ENCODE measurements at places on chromosomes 2 and 18. TPM values are rescaled to one million over a fixed set of nuclear protein-coding genes. Genes with fewer than 3 reads are reported as not detected.

DNA sequence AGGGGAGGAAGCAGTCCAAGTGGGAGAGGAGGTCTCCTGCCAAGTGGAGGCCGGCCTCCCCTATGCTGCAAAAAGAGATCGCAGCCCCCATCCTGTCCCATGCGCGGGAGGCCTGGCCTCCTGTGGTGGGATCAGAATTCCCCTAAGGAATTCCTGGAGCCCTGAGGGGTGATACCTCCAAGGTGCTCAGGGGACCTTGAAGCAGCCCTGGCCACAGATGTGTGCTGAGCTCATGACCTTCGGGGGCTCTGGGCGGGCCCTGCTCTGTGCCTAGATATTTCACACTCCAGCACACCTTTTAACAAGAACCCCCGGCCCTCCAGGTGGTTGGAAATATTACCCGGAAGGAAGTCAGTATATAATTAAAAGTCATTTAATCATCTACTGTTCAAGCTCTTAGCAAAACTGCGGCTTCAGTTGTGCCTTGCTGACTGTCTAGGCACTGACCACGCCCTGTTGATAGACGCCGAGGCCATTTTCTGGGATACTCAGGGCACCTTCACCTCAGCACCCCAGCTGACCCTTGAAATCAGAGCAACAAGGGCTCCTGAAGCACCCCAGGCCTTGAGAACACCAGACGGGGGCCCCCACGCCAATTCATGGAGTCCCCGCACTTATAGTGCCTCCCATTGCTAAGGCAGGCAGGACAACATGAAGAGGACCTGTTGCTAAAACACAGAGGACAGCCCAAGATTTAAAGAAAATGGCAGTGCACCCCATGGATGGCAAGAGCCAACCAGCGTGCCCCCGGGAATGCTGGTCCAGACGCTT, 119.1 kb downstream of the NDUFA10 start:
- no peak overlapping the region for H3K4me3 ChIP-seq
- no peaks in the 10 kb centered on the region for H3K36me3 ChIP-seq
- no peaks in the 10 kb centered on the region for H3K27me3 ChIP-seq
- no peak overlapping the region for H3K27ac ChIP-seq

Gene POTEE
- 0.26 TPM for total RNA-seq

Gene SCYGR4
- total RNA-seq: not detected

GRCh38 chr2:191038241-191038725, 24.3 kb upstream of the STAT1 start:
- H3K36me3 ChIP-seq: no peaks in the 10 kb centered on the region
- H3K4me3 ChIP-seq: no peak overlapping the region
- DNase-seq: no peak
- no peaks in the 10 kb centered on the region for H3K27me3 ChIP-seq

GRCh38 chr2:239392688-239393387, 8.0 kb downstream of the HDAC4 start:
- H3K36me3 ChIP-seq: no peaks in the 10 kb centered on the region
- DNase-seq: peak; percentile 73
- H3K27ac ChIP-seq: no peak overlapping the region
- H3K4me1 ChIP-seq: no peaks in the 10 kb centered on the region
- H3K4me3 ChIP-seq: no peak overlapping the region

Gene VSNL1
- total RNA-seq: not detected

DNA sequence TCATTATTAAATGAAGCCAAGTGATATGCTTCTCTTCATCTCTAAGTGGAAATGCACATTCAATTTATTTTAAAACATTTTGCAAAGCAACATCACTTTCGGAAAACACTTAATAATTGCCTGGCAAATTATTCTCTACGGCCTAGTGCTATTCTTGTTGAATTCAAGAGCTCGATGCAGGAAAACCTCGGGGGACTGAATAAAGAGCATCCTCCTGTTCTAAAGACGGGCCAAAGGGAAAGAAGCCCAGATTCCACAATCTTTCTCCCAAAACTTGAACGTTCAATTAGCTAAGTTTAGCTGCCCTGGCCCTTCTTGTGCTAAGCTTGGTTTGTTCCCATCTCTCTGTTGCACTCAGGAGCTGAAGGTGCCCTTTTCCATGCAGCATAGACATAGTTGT, 23.2 kb upstream of the SEH1L start:
- no peak for DNase-seq
- H3K27ac ChIP-seq: no peak overlapping the region
- no peaks in the 10 kb centered on the region for H3K27me3 ChIP-seq

- no peak overlapping the region for H3K27ac ChIP-seq
- peaks cover 5% of the 10 kb centered on the region for H3K4me1 ChIP-seq
- H3K27me3 ChIP-seq: no peaks in the 10 kb centered on the region
- H3K4me3 ChIP-seq: peak overlapping the region; percentile 26
- no peaks in the 10 kb centered on the region for H3K36me3 ChIP-seq
These were observed 51.4 kb downstream of the SLC8A1 start for GRCh38 chr2:40400336-40400953.

DNA sequence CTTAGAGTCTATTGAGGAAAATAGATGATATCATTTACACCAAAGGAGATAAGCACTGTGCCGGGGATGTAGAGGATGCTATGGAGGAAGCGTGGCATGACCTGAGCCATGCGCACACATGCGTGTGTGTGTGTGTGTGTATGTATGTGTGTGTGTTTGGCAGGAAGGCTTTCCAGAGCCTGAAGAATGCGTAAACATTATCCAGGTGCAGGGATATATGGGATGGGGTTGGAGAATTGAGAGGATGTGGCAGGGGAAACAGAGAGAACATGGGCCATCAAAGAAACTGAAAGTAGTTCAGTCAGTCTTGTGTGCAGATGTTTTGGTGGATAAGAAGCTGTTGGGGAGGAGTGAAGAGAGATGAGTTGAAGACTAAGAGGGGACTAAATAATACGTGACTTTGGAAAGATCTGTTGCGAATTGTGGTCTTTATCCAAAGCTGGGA, 9.3 kb upstream of the STAT1 start:
- H3K36me3 ChIP-seq: no peaks in the 10 kb centered on the region
- no peaks in the 10 kb centered on the region for H3K4me1 ChIP-seq
- no peak overlapping the region for H3K27ac ChIP-seq
- H3K4me3 ChIP-seq: no peak overlapping the region

Gene CRYBA2
- not detected for total RNA-seq

DNA sequence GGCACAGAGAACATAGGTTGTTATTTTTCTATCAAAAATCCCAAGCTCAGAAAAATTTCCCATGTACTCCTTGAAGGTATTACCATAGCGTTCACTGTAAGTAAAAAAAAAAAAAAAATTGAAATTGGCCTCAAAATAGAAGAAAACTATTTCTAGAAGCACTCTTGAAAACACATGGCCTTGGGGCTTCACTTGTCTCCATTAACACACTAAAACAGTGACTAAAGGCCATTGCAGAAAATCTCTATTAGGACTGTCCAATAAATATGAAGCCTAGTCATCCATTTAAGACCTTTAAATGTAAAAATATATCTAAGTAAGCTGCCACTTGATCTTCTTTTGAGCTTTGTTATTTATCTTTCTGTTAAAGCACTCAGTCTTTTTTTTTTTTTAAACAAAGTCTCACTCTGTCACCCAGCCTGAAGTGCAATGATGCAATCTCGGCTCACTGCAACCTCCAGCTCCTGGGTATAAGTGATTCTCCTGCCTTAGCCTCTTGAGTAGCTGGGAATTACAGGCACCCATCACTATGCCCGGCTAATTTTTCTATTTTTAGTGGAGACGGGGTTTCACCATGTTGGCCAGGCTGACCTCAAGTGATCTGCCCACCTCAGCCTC, 35.8 kb downstream of the CCDC68 start:
- no peak overlapping the region for H3K4me3 ChIP-seq
- H3K27ac ChIP-seq: no peak overlapping the region
- DNase-seq: no peak
- no peaks in the 10 kb centered on the region for H3K36me3 ChIP-seq
- no peaks in the 10 kb centered on the region for H3K27me3 ChIP-seq
- no peaks in the 10 kb centered on the region for H3K4me1 ChIP-seq

DNA sequence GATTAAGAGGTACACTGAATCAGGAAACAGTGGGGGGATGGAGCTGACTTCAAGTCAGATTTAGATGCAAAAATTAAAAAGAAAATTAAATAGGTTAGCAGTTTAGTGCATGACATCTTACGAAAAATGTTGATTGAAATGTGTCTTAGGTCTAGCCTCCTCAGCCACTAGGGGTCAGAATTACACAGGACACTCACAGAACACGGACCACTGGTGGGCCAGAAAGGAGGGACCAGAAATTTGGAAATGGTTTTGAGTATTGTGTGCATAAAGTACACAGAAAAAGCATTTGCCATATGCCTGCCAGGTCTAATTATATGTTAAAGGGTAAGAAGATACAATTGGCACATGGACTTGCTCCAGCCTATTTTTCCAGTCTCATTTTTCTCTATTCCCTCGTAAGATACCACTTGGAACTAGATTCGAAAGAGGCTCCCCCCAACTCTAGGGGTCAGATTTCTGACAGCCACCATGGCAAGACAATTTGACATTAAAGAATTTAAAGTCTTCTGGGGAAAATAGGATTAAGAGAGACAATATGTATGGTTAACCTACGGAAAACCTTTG, 550.2 kb upstream of the SETBP1 start:
- H3K4me3 ChIP-seq: no peak overlapping the region
- H3K4me1 ChIP-seq: no peaks in the 10 kb centered on the region
- DNase-seq: no peak
- no peak overlapping the region for H3K27ac ChIP-seq

- H3K27me3 ChIP-seq: no peaks in the 10 kb centered on the region
- H3K36me3 ChIP-seq: no peaks in the 10 kb centered on the region
- H3K4me3 ChIP-seq: no peak overlapping the region
These were observed 51.5 kb upstream of the LYPD6 start for GRCh38 chr2:149278872-149279264.

Gene C1GALT1C1L
- total RNA-seq: 1.2 TPM

DNA sequence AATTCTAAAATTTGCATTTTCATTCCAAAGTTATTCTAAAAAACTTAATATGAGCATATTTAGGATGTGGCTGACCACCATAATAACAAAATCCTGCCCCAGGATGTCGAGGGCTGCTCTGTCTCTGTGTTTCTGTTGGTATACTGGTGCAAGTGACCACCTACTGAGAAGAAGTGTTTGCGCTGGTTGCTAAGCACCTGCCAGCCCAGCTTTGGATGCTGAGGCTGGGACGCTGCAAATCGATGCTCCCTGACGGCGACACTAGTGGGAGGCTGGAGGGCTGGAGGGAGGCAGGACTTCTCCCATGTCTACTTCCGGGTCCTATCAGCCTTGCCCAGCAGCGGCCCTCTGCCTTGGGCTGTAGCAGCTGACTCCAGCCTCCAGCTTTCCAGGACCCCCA, 45.0 kb downstream of the LAMA1 start:
- no peaks in the 10 kb centered on the region for H3K36me3 ChIP-seq
- no peaks in the 10 kb centered on the region for H3K4me1 ChIP-seq
- H3K27ac ChIP-seq: no peak overlapping the region
- DNase-seq: no peak
- H3K4me3 ChIP-seq: no peak overlapping the region

Gene FAP
- 65.8 TPM for total RNA-seq

GRCh38 chr2:72138921-72139381, 8.7 kb downstream of the CYP26B1 start:
- peak; percentile 71 for DNase-seq
- no peak overlapping the region for H3K4me3 ChIP-seq
- H3K27ac ChIP-seq: no peak overlapping the region
- H3K27me3 ChIP-seq: no peaks in the 10 kb centered on the region
- no peaks in the 10 kb centered on the region for H3K4me1 ChIP-seq
- H3K36me3 ChIP-seq: no peaks in the 10 kb centered on the region

DNA sequence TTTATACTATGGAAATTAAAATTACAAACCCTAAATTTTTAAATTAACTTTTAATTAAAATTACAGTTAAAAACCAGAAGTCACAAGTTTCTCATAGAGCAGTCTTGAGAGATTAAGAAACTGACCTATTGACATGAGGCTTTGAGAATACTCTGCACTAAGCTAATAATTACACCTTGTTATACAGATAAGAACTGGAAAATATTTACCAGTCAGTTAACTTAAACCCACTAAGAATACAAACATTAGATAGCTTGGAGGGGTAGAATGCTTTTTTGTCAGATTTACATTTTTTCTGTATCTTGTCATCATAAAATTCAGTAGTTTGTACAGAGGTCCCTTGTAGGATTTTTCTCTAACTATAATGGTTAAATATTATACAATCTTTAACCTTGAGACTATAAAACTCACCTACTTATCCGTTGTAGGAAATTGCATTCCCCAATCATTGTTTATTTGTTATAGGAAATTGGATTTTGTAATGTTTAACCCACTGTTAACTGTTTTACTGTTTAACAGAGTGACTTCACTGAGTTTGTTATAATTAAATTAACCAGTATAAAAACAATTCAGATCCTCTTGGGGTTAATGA, 219.7 kb upstream of the PKDCC start:
- no peak for DNase-seq
- no peak overlapping the region for H3K27ac ChIP-seq
- no peaks in the 10 kb centered on the region for H3K27me3 ChIP-seq
- H3K4me3 ChIP-seq: no peak overlapping the region

Gene EPB41L3
- 53.0 TPM for total RNA-seq

GRCh38 chr18:28040716-28041115, 136.2 kb downstream of the CDH2 start:
- H3K27me3 ChIP-seq: no peaks in the 10 kb centered on the region
- H3K4me3 ChIP-seq: no peak overlapping the region
- H3K4me1 ChIP-seq: no peaks in the 10 kb centered on the region

GRCh38 chr2:212237350-212238095, 301.1 kb downstream of the ERBB4 start:
- no peaks in the 10 kb centered on the region for H3K36me3 ChIP-seq
- H3K27me3 ChIP-seq: no peaks in the 10 kb centered on the region
- H3K4me1 ChIP-seq: no peaks in the 10 kb centered on the region
- no peak for DNase-seq

DNA sequence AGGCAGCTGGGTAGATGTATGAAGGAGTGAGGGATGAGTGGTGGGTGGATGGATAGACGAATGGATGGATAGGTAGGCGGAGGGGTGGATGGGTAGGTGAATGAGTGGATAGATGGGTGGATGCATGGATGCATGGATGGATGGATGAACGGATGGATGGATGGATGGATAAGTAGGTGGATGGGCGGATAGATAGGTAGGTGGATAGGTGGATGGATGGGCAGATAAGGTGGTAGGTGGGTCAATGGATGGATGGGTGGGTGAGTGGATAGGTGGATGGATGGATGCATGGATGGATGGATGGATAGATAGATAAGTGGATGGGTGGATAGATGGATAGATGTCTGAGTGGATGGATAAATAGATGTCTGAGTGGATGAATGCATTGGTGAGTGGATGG, 30.1 kb downstream of the MLPH start:
- no peaks in the 10 kb centered on the region for H3K36me3 ChIP-seq
- no peak overlapping the region for H3K4me3 ChIP-seq
- no peak overlapping the region for H3K27ac ChIP-seq
- H3K4me1 ChIP-seq: no peaks in the 10 kb centered on the region
- DNase-seq: no peak

DNA sequence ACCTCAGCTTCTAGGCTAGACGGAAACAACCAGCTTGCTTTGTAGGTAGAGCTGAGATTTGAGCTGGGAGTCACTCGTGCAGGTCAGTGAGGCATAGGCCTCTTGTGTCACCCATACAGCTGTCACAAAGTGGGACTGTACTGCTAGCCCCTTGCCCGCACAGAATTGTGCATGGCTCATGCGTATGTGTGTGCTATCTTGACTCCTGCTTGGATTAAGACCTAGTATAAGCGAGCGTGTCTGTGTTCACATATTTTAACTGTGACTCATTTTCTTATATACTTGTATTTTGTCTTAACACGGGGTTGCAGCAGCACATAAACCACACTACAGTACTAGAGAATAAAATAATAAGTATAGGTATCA, 20.1 kb downstream of the CEP68 start:
- H3K4me3 ChIP-seq: no peak overlapping the region
- no peaks in the 10 kb centered on the region for H3K27me3 ChIP-seq
- H3K36me3 ChIP-seq: peaks cover 7% of the 10 kb centered on the region

Measured in aorta (tissue), 5 donors.